Fibroblast of skin of abdomen (primary cell): ENCODE measurements at places on chromosomes 6 and 20.
A peak's percentile ranks its signal among the peaks of the same experiment; 100 is the strongest.

- no peak for DNase-seq
Observed at GRCh38 chr6:48630511-48630910, 519.5 kb upstream of the PTCHD4 start.

DNA sequence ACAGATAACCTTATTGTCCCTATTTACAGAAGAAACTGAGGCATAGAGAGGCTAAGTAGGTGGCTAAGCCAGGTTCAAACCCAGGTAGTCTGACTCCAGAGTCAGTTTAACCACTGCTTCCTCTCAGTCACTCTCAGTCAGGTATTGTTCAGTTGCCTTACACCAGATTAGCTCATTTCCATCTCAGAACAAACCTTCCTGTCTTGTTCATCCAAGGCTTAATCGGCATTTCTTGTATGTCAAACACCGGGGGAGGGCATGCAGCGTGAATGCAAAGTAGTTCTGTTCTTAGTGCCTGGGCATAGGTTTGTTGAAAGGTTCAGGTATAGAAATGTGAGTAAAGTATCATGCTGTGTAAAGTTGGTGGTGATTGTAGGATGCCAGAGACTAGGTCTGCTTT is 51.7 kb downstream of the CTNNBL1 start:
- DNase-seq: no peak

DNA sequence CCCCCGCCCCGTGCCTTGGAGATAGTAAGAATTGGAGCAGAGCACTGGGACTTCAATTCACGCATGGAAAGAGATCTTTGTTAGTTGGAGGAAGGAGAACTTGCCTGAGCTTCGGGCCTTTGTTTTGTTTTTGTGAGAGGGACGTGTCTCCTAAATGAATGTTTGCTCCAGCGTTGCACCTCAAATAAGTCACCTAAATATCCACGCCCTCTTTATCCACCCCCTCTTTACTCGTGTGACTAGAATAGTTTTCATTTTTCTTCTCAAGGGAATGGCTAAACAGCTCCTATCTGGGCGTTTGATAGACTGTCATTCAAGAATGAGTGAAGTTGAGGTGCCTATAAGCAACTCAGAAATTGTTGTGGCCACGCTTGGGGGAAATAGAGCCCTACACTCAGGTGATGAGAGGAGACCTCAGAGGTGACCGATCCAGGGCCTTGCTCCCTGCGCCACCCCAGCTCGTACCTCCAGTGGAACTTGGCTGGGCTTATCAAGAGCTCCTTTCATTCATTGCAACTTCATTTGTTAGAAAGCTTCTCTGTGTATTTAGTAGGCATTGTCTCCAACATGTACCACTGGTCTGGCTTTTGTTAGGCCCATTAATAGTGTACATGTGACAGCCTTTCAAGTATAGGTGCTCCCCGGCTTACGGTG is 861 bp downstream of the PCMTD2 start:
- DNase-seq: no peak

- peak; percentile 40 for DNase-seq
Observed at GRCh38 chr6:6723921-6724538, 135.5 kb downstream of the LY86 start.

- no peak for DNase-seq
Observed at GRCh38 chr6:109781001-109781400, 89.9 kb downstream of the FIG4 start.
